Motor neuron (in vitro differentiated cells): ENCODE measurements at places on chromosomes 11 and 22. TPM values are rescaled to one million over a fixed set of nuclear protein-coding genes. Genes with fewer than 3 reads are reported as not detected.

The KIF18A gene
- 17.0 and 17.8 TPM in 2 replicates for total RNA-seq

The EMSY gene
- total RNA-seq: 19.7 and 20.7 TPM in 2 replicates

The ETS1 gene
- 1.2 and 2.3 TPM in 2 replicates for total RNA-seq

The HEPN1 gene
- total RNA-seq: 0.59 TPM in 1 of 2 replicates, not detected in the other

The CDCA5 gene
- total RNA-seq: 19.9 and 21.1 TPM in 2 replicates

The ASCL2 gene
- total RNA-seq: 0.27 and 0.46 TPM in 2 replicates

The RFPL2 gene
- total RNA-seq: 0.46 and 0.50 TPM in 2 replicates

The SYTL2 gene
- total RNA-seq: 38.7 and 40.8 TPM in 2 replicates

The SLCO2B1 gene
- 0.08 and 0.70 TPM in 2 replicates for total RNA-seq

The LINC01488 gene
- 0.14 and 0.31 TPM in 2 replicates for total RNA-seq

The RAB39A gene
- 7.1 and 7.9 TPM in 2 replicates for total RNA-seq

The PACSIN3 gene
- total RNA-seq: 1.7 and 2.5 TPM in 2 replicates

The ATG13 gene
- total RNA-seq: 52.3 and 56.2 TPM in 2 replicates

The OR6T1 gene
- not detected in 2 replicates for total RNA-seq

The THAP12 gene
- 41.7 and 44.3 TPM in 2 replicates for total RNA-seq

The OR5A1 gene
- total RNA-seq: 0.05 TPM in 2 replicates

The TRIM49 gene
- 0.13 TPM in 1 of 2 replicates, not detected in the other for total RNA-seq

The FOLR2 gene
- not detected in 2 replicates for total RNA-seq

The MRGPRX4 gene
- total RNA-seq: 0.20 TPM in 1 of 2 replicates, not detected in the other

The TPBGL gene
- 0.25 and 0.27 TPM in 2 replicates for total RNA-seq

The PIH1D2 gene
- 2.0 and 2.6 TPM in 2 replicates for total RNA-seq

The SLN gene
- total RNA-seq: 0.27 and 0.92 TPM in 2 replicates

The OAF gene
- total RNA-seq: 1.8 and 2.0 TPM in 2 replicates

The TYR gene
- not detected in 2 replicates for total RNA-seq

The MUC5B gene
- 2.8 and 4.7 TPM in 2 replicates for total RNA-seq

The PGA5 gene
- total RNA-seq: 0.36 TPM in 1 of 2 replicates, not detected in the other

The FERMT3 gene
- 1.0 and 1.8 TPM in 2 replicates for total RNA-seq

The JAM3 gene
- total RNA-seq: 37.3 and 37.6 TPM in 2 replicates

The TEX12 gene
- 0.44 TPM in 1 of 2 replicates, not detected in the other for total RNA-seq

The OR2AG1 gene
- 0.59 and 0.86 TPM in 2 replicates for total RNA-seq

The LGALS12 gene
- total RNA-seq: 0.24 TPM in 1 of 2 replicates, not detected in the other

The KRTAP5-7 gene
- total RNA-seq: 0.24 and 0.52 TPM in 2 replicates

The KIRREL3 gene
- total RNA-seq: 4.0 and 4.1 TPM in 2 replicates

The BEST1 gene
- total RNA-seq: 4.1 and 6.4 TPM in 2 replicates

The SAA4 gene
- total RNA-seq: not detected in 2 replicates

The OR5B12 gene
- total RNA-seq: not detected in 2 replicates

The OSM gene
- total RNA-seq: 0.43 and 0.49 TPM in 2 replicates

The CHADL gene
- total RNA-seq: 0.89 and 1.3 TPM in 2 replicates

The DEFB131B gene
- not detected in 2 replicates for total RNA-seq

The GATD1 gene
- 32.6 and 35.3 TPM in 2 replicates for total RNA-seq

The ARVCF gene
- 14.1 and 16.6 TPM in 2 replicates for total RNA-seq

The CCDC89 gene
- total RNA-seq: 4.7 and 6.3 TPM in 2 replicates

The PHLDA2 gene
- 0.37 and 0.52 TPM in 2 replicates for total RNA-seq

The C11orf91 gene
- 0.77 TPM in 1 of 2 replicates, not detected in the other for total RNA-seq

The ADM2 gene
- 2.3 and 2.4 TPM in 2 replicates for total RNA-seq

The SCGB1A1 gene
- not detected in 2 replicates for total RNA-seq
